Aorta (tissue), 5 donors: ENCODE measurements at places on chromosomes 4 and X. TPM values are rescaled to one million over a fixed set of nuclear protein-coding genes. Genes with fewer than 3 reads are reported as not detected.

Gene GJB1
- total RNA-seq, result not detected

Gene CWH43
- total RNA-seq, result not detected

Gene FHIP1A
- 2.8 TPM for total RNA-seq

GRCh38 chr4:176270669-176271068 is 1.6 kb upstream of the ASB5 start:
- no peak for DNase-seq
- H3K4me1 ChIP-seq, result peaks cover 3% of the 10 kb centered on the region
- no peaks in the 10 kb centered on the region for H3K27me3 ChIP-seq
- H3K27ac ChIP-seq, result no peak overlapping the region
- H3K36me3 ChIP-seq, result no peaks in the 10 kb centered on the region

DNA sequence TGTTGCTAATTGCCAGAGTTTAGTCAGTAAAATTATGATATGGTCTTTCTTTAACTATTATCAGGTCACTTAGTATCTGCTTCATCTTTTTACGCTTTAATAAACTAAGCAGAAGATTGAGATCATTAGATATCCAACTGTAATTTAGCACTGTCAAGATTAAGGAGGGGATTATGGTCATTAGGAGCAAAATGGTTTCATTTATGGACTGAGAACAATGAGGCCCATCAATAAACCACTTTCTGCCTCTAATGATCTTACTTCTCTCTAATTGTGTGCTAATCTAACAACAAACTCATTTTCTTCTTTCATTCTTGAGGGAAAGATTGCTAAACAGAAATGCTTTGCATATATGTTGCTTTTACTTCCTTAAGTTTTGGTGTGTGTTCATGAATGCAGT is 340.4 kb downstream of the RPA4 start:
- DNase-seq, result no peak
- no peaks in the 10 kb centered on the region for H3K36me3 ChIP-seq
- H3K4me3 ChIP-seq, result no peak overlapping the region

- no peaks in the 10 kb centered on the region for H3K27me3 ChIP-seq
- no peak for DNase-seq
- no peaks in the 10 kb centered on the region for H3K4me1 ChIP-seq
- H3K4me3 ChIP-seq, result no peak overlapping the region
- H3K27ac ChIP-seq, result no peak overlapping the region
Measured at GRCh38 chr4:151644622-151645021, 116.2 kb downstream of the GATB start.

DNA sequence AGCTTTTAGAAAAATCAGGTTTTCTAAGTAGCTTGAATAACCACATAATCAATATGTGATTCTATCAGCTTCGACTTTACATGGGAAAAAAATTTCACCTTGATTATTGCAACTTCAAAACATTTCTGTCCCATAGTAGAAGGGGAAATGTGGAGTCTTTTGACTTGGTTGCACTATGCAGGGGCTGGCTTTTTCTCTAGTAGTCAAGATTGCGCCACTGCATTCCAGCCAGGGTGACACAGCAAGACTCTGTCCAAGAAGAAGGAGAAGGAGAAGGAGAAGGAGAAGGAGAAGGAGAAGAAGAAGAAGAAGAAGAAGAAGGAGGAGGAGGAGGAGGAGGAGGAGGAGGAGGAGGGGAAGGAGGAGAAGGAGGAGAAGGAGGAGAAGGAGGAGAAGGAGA is 84.9 kb downstream of the MAML3 start:
- no peaks in the 10 kb centered on the region for H3K4me1 ChIP-seq
- H3K27ac ChIP-seq, result no peak overlapping the region
- no peaks in the 10 kb centered on the region for H3K36me3 ChIP-seq
- H3K27me3 ChIP-seq, result no peaks in the 10 kb centered on the region
- DNase-seq, result peak; percentile 62
